ENCODE measurements at places on chromosomes 16 and 17.
A peak's percentile ranks its signal among the peaks of the same experiment; 100 is the strongest.

DNA sequence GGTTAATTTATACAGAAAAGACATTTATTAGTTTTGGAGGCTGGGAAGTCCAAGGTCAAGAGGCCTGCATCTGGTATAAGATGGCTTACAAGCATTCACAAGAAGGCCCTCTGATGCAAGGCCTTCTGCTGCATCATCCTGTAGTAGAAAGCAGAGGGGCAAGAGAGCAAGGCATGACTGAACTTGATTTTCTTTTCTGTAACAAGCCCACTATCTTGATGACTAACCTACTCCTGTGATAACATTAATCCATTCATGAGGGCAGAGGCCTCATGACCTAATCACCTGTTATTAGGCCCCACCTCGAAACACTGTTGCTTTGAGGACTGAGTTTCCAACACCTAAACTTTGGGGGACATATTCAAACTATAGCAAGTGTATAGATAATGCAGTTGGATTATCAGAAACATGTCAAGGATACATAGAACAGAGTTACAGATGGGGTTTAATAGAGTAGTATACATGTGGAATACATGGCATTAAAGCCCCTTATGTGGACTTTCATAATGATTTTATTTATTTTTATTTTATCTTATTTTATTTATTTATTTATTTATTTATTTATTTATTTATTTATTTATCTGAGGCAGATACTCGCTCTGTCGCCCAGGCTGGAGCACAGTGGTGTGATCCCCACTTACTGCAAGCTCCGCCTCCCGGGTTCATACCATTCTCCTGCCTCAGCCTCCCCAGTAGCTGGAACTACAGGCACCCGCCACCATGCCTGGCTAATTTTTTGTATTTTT lies 88.2 kb downstream of the CHD9 start:
- no peak for DNase-seq

DNA sequence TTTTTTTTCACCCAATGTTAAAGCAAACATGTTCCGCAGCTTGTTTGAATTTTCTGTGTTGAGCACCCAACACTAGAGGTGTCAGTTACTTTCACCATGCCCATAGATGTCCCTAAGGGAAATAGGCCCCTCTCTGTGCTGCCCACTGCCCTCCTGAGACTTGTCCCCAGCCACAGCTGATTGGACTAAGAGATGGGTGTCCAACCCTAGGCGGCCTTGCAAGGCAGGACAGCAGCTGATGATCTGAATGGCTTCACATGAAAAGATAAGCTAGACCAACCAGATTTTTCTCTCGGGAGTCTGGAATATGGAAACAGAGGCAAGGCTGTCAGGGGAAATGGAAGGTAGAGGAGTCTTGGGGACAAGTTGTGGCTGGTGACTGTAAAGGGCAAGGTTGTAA lies 6.1 kb upstream of the CALB2 start:
- DNase-seq, result no peak

GRCh38 chr17:45262516-45263476 lies 902 bp upstream of the SPATA32 start:
- no peak for DNase-seq

DNA sequence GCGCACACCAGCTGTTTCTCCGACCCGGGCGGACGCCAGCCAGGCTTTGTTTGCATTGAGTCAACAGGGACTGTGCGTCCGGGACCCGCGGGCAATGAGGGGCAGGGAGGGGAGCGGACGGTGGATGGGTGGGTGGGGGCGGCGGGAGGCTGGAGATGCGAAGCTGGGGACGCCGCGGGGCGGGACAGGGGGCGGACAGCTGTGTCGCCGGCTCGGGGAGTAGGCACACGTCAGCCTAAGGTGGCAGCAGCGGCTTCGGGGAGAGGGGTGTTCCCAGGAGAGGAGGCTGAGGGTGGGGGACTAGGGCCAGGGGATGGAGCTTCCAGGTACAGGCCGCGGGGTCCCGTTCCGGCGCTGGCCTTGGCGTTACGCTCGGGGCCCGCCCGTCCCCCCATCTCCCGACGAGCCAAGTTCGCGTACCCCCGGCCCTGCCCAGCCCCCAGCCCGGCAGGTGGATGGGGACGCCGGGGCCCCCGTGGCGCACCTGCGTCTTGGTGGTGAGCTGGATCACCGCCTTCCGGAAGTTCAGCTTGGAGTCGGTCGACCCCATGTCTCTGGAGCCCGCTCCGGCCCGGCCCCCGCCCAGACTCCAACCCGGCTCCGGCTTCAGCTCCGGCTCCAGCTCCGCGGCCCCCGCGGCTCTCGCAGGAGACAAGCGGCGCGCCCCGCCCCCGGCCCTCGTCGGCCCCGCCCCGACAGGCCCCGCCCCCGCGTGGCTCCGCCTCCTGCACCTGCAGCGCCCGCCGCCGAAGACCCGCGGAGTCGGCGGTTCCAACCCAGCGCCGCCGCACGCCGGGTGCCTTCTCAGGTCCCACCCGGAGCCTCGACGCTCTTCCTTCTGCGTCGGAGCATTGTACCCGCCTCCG lies at the start of gene HID1:
Gene HID1, minus strand, starts transcription at position 653 of the 866 bp plus-strand sequence. Its CDS starts 103 bp downstream, at position 550.
- peak; percentile 69 for DNase-seq

GRCh38 chr16:85398688-85399582 lies 214.2 kb upstream of the GSE1 start:
- no peak for DNase-seq

- no peak for DNase-seq
Observed at GRCh38 chr17:28669918-28670317, 7.9 kb downstream of the SUPT6H start.

- no peak for DNase-seq
Observed at GRCh38 chr16:8776129-8776584, 21.3 kb downstream of the TMEM186 start.

GRCh38 chr17:743139-743538 lies 8.9 kb downstream of the GEMIN4 start:
- no peak for DNase-seq
